ENCODE measurements at places on chromosomes 3 and 15.

DNA sequence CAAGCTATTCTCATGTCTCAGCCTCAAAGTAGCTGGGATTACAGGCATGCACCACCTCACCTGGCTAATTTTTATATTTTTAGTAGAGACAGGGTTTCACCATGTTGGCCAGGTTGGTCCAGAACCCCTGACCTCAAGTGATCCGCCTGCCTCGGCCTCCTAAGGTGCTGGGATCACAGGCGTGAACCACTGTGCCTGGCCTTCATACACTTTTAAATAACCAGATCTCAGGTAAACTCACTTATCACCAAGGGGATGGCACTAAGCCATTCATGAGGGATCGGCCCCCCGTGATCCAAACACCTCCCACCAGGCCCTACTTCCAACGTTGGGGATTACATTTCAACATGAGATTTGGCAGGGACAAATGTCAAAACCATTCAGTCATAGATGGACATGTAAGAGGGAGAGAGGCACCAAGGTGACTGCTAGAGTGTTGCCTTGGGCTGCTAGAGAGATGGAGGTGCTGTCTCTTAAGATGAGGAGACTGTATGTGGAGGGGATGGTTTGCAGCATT, 13.3 kb upstream of the DOCK3 start:
- no peak for DNase-seq

- DNase-seq = no peak
Observed at GRCh38 chr3:170232266-170232665, 10.0 kb downstream of the PRKCI start.

GRCh38 chr3:124960105-124960504, 25.6 kb upstream of the MUC13 start:
- no peak for DNase-seq

DNA sequence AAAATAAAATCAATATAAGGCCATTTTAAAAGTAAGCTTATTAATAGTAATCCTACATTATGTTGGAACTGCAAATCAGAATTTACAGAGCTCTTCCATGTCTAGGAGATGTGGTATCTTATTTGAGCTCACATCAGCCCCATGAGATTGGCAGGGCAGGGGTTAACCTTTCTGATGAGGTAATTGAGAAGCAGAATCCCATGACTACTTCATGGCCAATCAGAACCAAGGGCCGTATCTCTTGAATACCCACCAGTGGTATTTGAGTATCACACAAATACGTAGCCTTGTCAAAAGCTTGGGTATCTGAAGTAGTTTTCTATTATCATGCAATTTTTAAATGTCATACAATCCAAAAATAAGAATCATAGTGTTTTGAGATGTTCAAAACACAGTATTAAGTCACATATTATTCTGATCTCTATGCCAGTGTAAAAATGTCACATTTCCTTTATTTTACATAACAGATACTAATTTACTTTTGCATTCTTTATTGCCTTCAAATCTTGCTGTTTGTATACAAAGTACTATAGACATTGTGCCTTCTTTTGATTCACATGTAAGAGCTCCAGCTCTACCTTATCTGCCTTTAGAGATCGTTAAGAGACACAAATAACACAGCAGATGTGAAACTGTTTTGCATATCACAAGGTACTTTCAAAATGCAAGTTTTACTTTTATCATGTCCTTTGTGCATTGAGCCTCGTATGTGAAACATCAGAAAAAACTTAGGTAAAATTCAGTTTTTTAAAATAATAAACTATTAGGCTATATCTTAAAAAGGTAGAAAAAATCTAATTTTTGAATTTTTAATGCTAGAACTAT, 251.7 kb upstream of the GOLGA6L4 start:
- DNase-seq = no peak

DNA sequence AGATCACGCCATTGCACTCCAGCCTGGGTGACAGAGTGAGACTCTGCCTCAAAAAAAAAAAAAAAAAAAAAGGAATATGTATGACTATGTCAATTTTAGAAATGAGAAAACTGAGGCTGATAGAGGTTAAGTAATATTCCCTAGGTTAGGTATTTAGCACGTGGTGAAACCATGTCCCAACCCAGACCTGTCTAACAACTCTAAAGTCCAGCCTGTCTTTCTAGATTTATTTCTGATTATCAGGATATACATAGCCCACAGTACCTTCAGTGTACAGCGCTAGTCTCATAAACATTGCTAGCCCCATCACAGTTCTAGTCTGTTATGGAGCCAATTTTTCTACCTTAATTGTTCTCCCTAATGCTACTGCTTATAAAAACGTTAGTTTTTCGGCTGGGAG, 88.4 kb upstream of the RAP2B start:
- no peak for DNase-seq

DNA sequence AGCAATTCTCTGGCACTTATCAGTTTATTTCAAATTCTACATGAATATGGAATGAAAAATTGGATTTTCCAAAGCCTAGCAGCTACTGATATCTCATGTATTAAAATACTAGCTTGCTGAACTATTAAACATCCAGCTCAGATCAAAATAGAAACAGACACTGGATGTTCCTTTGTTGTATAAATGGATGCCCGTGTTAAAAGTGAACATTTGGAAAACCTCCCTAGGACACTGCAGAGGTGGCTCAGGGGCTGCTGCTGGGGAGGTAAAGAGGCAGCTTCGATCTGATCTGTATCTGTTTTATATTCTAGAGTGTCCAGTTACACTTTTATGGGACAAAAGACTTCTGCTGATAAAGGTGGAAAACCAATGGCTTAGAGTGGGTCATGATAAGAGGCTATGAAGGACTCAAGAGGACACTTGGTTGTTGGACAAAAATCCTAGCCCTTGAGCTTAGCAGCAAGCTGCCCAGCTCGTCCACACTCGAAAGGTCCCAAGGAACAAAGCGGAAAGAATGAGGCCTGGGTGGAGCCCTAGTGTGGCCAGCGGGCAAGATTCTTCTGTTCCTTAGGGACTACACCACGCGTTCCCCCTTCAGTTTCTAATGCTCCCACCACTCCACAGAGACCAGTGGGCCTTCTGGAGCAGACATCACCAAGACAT, 9.9 kb downstream of the MESD start:
- no peak for DNase-seq

- no peak for DNase-seq
Observed at GRCh38 chr3:125192190-125193035, 20.1 kb downstream of the SLC12A8 start.

DNA sequence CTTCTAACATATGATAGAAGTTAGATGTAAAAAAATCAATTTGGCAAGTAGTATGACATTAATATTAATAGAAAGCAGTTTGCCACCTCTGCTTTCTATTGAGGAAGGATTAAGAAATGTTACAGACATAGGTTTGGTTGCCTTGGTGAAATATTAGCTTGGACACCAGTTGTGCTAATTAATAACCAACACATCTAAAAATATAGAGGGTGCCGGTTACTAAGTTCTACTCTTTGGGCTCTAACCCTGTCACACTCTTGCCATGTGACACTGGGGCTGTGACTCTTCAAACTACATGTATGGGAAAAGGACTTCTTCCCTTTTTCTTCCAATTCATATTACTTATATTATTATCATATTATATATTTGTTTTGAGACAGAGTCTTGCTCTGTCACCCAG, 64.4 kb downstream of the TRIM71 start:
- DNase-seq = no peak

GRCh38 chr3:52730681-52731080, 24.8 kb downstream of the SPCS1 start:
- DNase-seq = no peak

- DNase-seq = no peak
Observed at GRCh38 chr3:48186631-48187300, 1.5 kb downstream of the CDC25A start.

All from midbrain (tissue), 1 donor.